GM04504 (cell line): ENCODE measurements at places on chromosomes 6 and 20.
A peak's percentile ranks its signal among the peaks of the same experiment; 100 is the strongest.

DNA sequence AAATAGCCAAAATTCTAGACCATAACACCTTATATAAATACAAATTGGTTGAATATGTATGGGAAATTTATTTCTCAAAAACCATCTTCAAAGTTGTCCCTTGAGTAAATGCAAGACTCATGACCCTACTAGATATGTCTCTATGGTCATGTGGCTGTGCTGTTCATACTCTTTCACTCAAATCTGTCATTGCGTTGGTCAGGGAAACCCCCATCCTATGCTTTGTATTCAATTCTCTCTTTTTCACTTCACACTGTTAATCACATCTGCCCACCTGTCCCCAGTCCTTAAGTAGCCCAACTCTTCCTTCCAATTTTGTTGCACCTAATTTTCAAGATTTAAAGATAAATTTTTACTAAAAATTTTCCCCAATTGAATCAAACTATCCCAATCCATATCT, 51.0 kb downstream of the RPS12 start:
- no peak for DNase-seq

DNA sequence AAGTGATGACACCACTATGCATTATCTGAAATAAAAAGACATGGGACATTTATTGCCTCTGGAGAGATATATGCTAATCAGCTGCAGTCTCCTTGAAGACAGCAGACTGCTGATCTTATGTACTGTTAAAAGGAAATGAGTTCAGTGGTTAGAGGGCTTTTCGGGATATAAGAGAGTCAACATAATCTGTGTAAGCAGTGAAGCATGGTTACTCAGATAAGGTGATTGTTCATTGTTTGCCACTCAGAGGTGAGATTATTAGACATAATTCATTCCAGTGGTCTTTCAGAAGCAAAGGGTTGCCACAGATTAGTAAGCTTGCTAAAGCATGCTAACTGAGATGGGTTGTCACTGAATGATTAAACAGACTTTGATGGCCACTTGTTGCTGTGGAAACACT, 1450.7 kb upstream of the ADGRB3 start:
- DNase-seq: no peak

GRCh38 chr20:10059006-10059405, 24.2 kb downstream of the ANKEF1 start:
- DNase-seq: no peak

- DNase-seq: no peak
These were observed 81.7 kb downstream of the COL9A1 start for GRCh38 chr6:70221025-70221714.

DNA sequence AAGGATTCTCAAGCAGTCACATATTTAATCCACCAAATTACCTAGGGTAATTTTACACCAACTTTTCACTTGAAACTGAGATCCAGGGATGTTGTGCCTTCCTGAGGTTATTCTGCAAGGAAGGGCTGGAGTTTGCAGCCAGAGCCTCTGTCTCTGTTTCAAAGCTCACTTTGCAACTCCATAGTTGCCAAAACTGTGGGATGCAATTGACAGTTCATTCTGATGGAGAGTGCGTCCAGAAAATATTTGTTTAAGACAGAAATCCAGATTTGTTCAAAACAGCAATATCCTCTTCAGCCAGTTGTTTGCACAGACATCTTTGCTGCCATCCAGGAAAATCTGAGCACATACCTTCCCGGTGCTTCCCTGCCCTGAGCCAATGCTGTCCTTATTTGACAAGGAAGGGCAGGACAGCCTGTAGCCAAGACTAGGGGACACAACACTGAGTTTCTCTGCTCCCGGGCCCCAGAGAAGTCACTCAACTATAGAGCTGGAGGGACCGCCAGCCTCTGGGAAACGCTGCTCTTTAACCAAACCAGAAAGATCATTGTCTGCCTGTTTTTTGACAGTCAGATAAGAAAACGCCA, 297.4 kb downstream of the HIVEP2 start:
- no peak for DNase-seq

DNA sequence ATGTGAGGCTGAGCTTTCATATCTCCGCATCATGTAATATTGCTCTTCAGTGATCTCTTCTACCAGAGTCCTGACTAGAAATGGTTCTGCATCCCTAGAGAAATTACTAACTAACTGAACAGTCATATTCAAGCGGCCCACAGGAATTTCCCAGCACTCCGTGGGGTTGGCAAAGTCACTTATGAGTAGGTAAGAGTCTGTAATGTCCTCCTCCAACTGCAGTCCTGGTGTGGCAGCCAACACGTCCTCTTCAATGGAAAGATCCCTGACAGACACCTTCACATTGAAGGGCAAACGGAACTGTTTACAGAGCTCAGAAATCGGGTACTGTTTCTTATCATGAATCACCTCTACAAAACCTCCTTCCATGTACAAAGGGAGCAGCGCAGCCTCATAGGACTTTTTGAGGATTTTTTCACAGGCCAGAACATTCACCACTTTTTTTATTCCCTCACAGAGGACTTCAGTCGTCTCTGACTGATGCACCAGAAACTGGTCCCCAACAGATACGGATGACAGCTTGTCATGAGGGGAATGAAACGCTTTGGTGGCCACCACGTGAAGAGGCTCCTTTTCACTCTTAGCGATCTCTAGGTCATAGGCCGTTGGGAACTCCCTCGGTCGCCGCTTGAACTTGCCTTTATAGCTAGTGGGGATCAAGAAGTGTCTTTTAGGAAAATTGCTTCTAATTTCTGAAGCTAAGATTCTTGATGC, 87.7 kb downstream of the THEMIS start:
- no peak for DNase-seq

- DNase-seq: no peak
These were observed 256.9 kb downstream of the ARHGAP18 start for GRCh38 chr6:129453073-129453472.

DNA sequence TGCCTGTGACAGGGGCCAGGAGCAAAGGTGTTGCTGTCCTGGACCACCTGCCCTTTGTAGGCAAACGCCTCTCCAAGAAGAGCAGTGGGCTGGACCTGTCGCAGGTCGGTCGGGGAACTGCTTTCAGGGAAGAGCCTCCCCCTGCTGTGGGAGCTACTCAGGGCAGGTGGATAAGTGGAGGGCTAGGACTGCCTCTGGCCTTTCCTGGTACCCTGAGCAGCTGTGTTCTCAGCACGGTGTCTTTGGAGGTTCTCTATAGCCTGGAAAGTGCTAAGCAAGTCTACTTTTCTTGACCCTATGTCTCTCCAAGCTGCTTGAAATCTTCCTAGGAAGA, 35.0 kb downstream of the BPIFB1 start:
- DNase-seq: no peak

GRCh38 chr6:166615059-166615770, 11.8 kb downstream of the RPS6KA2 start:
- DNase-seq: no peak

DNA sequence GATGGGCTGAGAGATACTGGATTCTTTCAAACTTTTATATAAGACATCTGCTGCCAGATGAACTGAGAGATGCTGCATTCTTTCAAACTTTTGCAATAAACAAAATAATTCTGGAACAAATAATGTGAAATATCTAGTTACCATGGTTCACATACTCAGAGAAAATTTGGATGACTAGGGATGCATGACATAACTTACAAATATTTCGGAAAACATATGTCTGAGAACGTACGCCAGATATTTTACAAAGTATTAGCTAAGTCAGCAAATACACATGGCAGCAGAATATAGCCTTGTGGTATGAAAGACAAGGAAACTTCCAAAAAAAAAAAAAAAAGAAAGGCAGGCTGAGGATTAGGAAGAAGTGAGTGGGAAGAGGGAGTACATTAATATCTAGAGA, 113.3 kb upstream of the TRAF3IP2 start:
- peak; percentile 42 for DNase-seq

- no peak for DNase-seq
These were observed 44.3 kb downstream of the TPD52L1 start for GRCh38 chr6:125197795-125198269.

- no peak for DNase-seq
These were observed 42.2 kb downstream of the RFPL4B start for GRCh38 chr6:112389361-112389760.

GRCh38 chr6:41588111-41588510, 41.9 kb downstream of the FOXP4 start:
- no peak for DNase-seq

DNA sequence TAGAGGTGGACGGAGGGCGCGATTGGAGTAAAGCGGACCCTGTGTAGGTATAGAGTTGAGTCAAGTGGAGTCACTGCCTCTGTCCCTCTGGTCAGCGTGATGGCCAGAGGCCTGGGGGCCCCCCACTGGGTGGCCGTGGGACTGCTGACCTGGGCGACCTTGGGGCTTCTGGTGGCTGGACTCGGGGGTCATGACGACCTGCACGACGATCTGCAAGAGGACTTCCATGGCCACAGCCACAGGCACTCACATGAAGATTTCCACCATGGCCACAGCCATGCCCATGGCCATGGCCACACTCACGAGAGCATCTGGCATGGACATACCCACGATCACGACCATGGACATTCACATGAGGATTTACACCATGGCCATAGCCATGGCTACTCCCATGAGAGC, 479 bp downstream of the SLC39A7 start:
- DNase-seq: no peak

- DNase-seq: no peak
These were observed 6.1 kb upstream of the LAMP5 start for GRCh38 chr20:9508240-9508661.
